ENCODE measurements at places on chromosomes 2 and 18. TPM values are rescaled to one million over a fixed set of nuclear protein-coding genes. Genes with fewer than 3 reads are reported as not detected.

GRCh38 chr2:230759481-230760167, 47.0 kb downstream of the CAB39 start:
- no peaks in the 10 kb centered on the region for H3K27me3 ChIP-seq
- H3K27ac ChIP-seq, result peak overlapping the region; percentile 9
- no peak for DNase-seq
- no peak overlapping the region for H3K4me3 ChIP-seq
- peaks cover 15% of the 10 kb centered on the region for H3K36me3 ChIP-seq

DNA sequence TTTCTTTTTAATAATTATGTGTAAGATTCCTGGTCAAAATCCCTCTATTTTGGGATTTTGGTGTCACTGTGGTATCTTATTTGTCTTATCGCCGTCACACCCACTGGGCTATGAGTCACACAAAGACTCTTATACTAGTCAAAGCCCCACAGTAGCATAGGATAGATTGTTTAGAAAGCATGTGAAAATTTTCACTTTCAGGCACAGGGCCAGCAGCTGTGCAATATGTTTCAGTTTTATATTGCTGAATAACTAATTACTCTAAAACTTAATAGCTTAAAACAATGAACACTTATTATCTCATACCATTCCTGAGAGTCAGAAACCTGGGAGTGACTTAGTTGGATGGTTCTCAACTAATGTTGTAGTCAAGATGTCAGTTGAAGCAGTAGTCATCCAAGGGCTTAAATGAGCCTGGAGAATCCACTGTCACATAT, 24.0 kb downstream of the CFAP210 start:
- DNase-seq, result no peak
- peak overlapping the region; percentile 25 for H3K27ac ChIP-seq
- H3K36me3 ChIP-seq, result no peaks in the 10 kb centered on the region

GRCh38 chr2:105674401-105674800, 70.3 kb upstream of the NCK2 start:
- H3K4me1 ChIP-seq, result no peaks in the 10 kb centered on the region
- no peak overlapping the region for H3K27ac ChIP-seq
- DNase-seq, result no peak
- no peaks in the 10 kb centered on the region for H3K27me3 ChIP-seq

- no peak overlapping the region for H3K4me3 ChIP-seq
- H3K4me1 ChIP-seq, result no peaks in the 10 kb centered on the region
- no peaks in the 10 kb centered on the region for H3K36me3 ChIP-seq
- no peak for DNase-seq
- no peak overlapping the region for H3K27ac ChIP-seq
These were observed 307.5 kb downstream of the GALR1 start for GRCh38 chr18:77557046-77557587.

- no peak overlapping the region for H3K27ac ChIP-seq
- H3K27me3 ChIP-seq, result no peaks in the 10 kb centered on the region
- H3K4me1 ChIP-seq, result no peaks in the 10 kb centered on the region
- H3K4me3 ChIP-seq, result no peak overlapping the region
- H3K36me3 ChIP-seq, result no peaks in the 10 kb centered on the region
These were observed 33.6 kb downstream of the KIF1A start for GRCh38 chr2:240786355-240786841.

DNA sequence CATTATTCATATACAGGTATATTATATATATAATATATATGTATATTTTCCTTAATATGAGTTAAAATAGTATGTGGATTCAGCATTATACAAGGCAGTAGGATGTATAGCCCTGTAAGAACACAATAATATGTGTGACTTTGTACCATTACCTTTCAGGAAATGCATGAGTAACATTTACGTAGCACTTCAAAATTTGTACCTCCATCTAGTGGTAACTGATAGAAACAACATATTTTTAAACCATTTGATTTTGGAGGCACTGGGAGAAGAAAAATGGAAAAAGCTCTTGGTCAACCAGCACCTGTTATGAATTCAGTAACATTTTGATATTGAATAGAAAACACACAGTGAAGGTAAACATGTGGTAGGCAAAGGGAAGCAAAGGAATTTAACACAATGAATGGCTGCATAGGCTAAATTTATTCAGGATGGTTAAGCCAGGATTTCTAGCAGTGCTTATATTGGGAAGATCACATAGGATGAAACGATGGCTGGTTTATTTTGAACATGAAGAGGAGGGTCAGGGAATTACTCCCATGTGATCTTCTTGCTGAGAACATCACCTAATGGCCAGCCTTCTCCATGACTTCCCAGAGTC, 565.5 kb downstream of the CCDC85A start:
- no peak for DNase-seq
- H3K4me1 ChIP-seq, result no peaks in the 10 kb centered on the region
- no peaks in the 10 kb centered on the region for H3K36me3 ChIP-seq
- no peak overlapping the region for H3K4me3 ChIP-seq
- no peaks in the 10 kb centered on the region for H3K27me3 ChIP-seq

DNA sequence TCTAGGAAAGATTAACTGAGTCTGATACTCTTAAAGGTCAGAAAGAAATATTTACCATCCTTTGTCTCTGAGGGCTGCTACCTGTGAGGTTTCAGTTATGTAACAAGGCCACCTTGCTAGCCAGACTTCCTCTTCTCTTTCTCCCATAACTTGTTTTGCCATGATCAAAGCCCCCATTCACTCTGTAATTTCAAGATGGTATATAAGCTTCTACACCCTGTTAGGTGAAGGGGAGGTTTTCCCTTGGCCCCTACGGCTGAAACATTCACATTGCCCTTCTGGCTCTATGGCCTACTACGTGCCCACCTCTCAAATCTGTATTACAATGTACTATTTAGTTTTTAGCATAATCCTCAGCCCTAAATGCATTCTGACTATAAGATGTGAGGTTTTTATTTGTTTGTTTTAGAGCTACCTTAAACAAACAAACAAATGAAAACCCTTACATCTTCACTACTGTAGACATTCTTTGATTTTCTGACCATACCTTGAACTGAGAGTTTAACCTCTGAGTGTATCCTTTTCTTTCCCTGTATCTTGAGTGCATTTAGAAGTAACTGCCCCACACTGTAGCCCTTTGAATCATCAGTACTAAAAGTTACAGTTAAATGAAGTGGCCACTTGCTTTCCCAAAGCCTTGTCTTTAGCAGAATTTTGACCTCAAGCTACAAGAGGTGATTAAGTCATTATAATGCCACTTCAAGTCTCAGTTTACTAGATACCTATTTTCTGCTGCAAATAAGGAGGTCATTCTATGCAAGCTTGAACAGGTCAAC, 332.2 kb downstream of the SOCS6 start:
- H3K36me3 ChIP-seq, result no peaks in the 10 kb centered on the region
- DNase-seq, result no peak
- no peaks in the 10 kb centered on the region for H3K27me3 ChIP-seq
- no peak overlapping the region for H3K27ac ChIP-seq

DNA sequence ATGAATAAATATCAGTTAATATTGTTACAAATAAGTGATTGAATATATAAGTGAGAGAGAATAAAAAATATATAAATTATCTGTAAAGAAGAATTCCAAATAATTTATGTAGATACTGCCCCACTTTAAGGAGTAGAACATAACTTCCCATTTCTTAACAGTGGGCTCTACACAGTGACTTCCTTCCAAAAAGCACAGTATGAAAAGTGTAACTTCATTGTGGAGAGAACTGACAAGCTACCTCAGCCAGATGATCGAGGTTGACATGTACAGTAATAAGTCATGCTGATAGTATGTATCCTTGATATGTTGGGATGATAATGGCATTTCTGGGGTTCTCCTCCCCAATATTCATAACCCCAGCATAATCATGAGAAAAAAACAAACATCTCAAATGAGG, 191.9 kb upstream of the FN1 start:
- no peaks in the 10 kb centered on the region for H3K27me3 ChIP-seq
- DNase-seq, result no peak
- H3K4me1 ChIP-seq, result no peaks in the 10 kb centered on the region
- H3K4me3 ChIP-seq, result no peak overlapping the region
- H3K27ac ChIP-seq, result no peak overlapping the region

DNA sequence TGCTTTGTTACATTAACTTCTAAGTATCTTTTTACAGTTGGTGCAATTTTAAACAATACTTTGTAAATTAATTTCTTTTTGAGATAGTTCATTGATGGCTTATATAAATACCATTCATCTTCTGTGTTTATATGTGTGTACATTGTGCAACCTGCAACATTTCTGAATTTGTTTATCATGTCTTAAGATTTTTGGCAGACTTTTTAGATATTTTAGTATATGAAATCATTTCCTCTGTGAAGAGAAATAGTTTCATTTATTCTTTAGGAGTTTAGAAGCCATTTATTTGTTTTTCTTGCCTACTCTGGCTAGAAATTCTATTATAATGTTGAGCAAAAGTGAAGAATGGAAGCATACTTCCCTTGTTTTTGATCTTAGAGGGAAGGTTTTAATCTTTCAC, 337.8 kb upstream of the DSEL start:
- H3K27me3 ChIP-seq, result no peaks in the 10 kb centered on the region
- no peak overlapping the region for H3K27ac ChIP-seq
- H3K36me3 ChIP-seq, result no peaks in the 10 kb centered on the region
- H3K4me1 ChIP-seq, result no peaks in the 10 kb centered on the region

- no peaks in the 10 kb centered on the region for H3K27me3 ChIP-seq
- no peak overlapping the region for H3K27ac ChIP-seq
- no peak for DNase-seq
- H3K36me3 ChIP-seq, result no peaks in the 10 kb centered on the region
- H3K4me3 ChIP-seq, result no peak overlapping the region
These were observed 32.0 kb upstream of the CCDC178 start for GRCh38 chr18:33472509-33472908.

DNA sequence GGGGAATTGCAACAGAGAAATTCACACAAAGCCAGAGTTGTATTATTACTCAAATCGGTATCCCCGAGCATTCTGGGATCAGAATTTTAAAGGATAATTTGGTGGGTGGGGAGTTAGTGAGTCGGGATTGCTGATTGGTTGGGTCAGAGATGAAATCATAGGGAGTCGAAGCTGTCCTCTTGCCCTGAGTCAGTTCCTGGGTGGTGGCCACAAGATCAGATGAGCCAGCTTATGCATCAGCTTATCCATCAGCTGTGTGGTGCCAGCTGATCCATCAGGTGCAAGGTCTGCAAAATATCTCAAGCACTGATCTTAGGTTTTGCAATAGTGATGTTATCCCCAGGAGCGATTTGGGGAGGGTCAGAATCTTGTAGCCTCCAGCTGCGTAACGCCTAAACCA, 34.3 kb upstream of the ITM2C start:
- H3K4me1 ChIP-seq, result no peaks in the 10 kb centered on the region
- peaks cover 17% of the 10 kb centered on the region for H3K27me3 ChIP-seq
- DNase-seq, result no peak
- H3K4me3 ChIP-seq, result no peak overlapping the region
- no peaks in the 10 kb centered on the region for H3K36me3 ChIP-seq
- H3K27ac ChIP-seq, result no peak overlapping the region

- DNase-seq, result no peak
- H3K27ac ChIP-seq, result no peak overlapping the region
- no peak overlapping the region for H3K4me3 ChIP-seq
- no peaks in the 10 kb centered on the region for H3K4me1 ChIP-seq
- no peaks in the 10 kb centered on the region for H3K27me3 ChIP-seq
These were observed 100.5 kb downstream of the SPOPL start for GRCh38 chr2:138602166-138602460.

GRCh38 chr2:65558743-65559142, 126.3 kb upstream of the SPRED2 start:
- no peaks in the 10 kb centered on the region for H3K4me1 ChIP-seq
- H3K4me3 ChIP-seq, result no peak overlapping the region
- no peak for DNase-seq

- H3K4me3 ChIP-seq, result peak overlapping the region; percentile 10
- H3K27ac ChIP-seq, result no peak overlapping the region
- H3K27me3 ChIP-seq, result no peaks in the 10 kb centered on the region
- no peaks in the 10 kb centered on the region for H3K36me3 ChIP-seq
- H3K4me1 ChIP-seq, result peaks cover 88% of the 10 kb centered on the region
These were observed 94.7 kb downstream of the ANKRD44 start for GRCh38 chr2:197215748-197216360.

GRCh38 chr18:30674596-30674995, 367.9 kb downstream of the DSC3 start:
- H3K27me3 ChIP-seq, result no peaks in the 10 kb centered on the region
- H3K4me3 ChIP-seq, result no peak overlapping the region
- H3K4me1 ChIP-seq, result no peaks in the 10 kb centered on the region
- no peaks in the 10 kb centered on the region for H3K36me3 ChIP-seq
- no peak for DNase-seq

DNA sequence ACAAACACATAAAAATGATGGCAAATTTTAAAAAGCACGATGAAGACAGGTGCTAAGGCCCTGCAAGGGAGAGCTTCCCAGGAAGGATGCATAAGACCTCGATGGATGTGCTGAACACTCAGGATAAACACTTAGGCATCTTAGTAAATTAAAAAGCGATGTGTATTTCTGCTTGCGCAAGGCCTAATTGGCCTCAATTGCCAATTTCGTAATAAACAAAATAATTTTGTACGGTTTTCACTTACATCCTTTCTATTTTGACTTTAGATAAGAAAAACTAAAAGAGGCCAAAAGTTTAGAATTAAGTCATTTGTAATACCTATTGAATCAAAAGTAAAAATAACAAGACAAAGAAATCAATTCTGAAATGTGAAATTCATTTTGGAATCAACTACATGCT, 189.1 kb downstream of the TCF4 start:
- no peak for DNase-seq
- no peak overlapping the region for H3K27ac ChIP-seq
- no peaks in the 10 kb centered on the region for H3K4me1 ChIP-seq
- no peaks in the 10 kb centered on the region for H3K27me3 ChIP-seq

DNA sequence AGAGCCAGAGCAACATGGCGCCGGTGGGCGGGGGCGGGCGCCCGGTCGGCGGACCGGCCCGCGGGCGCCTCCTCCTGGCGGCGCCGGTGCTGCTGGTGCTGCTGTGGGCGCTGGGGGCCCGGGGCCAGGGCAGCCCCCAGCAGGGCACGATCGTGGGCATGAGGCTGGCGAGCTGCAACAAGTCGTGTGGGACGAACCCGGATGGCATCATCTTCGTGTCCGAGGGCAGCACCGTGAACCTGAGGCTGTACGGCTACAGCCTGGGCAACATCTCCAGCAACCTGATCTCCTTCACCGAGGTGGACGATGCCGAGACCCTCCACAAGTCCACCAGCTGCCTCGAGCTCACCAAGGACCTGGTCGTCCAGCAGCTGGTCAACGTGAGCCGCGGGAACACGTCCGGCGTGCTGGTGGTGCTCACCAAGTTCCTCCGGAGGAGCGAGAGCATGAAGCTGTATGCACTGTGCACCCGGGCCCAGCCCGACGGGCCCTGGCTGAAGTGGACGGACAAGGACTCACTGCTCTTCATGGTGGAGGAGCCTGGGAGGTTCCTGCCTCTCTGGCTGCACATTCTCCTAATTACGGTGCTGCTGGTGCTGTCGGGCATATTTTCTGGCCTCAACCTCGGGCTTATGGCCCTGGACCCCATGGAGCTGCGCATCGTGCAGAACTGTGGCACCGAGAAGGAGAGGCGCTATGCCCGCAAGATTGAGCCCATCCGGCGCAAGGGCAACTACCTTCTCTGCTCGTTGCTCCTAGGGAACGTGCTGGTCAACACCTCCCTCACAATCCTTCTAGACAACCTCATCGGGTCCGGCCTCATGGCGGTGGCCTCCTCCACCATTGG, 507 bp downstream of the CNNM4 start:
- peak overlapping the region; percentile 76 for H3K27ac ChIP-seq
- H3K27me3 ChIP-seq, result no peaks in the 10 kb centered on the region
- no peak for DNase-seq

The GPBAR1 gene
- 0.72 TPM for total RNA-seq

The RAB17 gene
- total RNA-seq, result not detected

The SAG gene
- not detected for total RNA-seq

The CYBRD1 gene
- 0.95 TPM for total RNA-seq

The AP1S3 gene
- 16.9 TPM for total RNA-seq

The SPATA3 gene
- 0.24 TPM for total RNA-seq

The RBM43 gene
- total RNA-seq, result 2.8 TPM

The SERPINB13 gene
- total RNA-seq, result not detected

The IGFBP5 gene
- not detected for total RNA-seq

The GALNT13 gene
- not detected for total RNA-seq

The KLHL41 gene
- 0.27 TPM for total RNA-seq

The SLC19A3 gene
- not detected for total RNA-seq

Data from CD8-positive, alpha-beta memory T cell (primary cell).